Dorsolateral prefrontal cortex (tissue), 122 donors: ENCODE measurements at places on chromosomes 6 and 20.

- DNase-seq: no peak
Measured at GRCh38 chr6:95545226-95545625, 32.1 kb upstream of the MANEA start.

DNA sequence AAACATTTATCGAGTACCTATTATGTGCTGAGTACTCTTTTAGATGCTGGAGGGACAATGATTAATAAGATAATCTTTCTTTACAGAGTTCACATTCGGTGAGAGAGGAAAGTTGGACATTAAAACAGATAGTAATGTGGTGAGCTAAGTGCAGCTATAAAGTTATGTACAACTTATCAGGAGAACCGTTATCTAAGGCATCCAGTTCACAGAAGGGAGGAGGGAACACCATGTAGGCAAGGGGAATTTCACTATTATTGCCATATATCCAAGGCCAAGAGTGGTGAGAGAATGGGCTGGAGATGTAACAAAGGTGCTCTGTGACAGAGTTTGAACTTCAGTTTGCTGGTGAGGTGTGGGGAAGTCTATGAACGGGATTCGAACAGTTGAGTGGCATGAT, 105.8 kb downstream of the CARMIL1 start:
- DNase-seq: no peak

DNA sequence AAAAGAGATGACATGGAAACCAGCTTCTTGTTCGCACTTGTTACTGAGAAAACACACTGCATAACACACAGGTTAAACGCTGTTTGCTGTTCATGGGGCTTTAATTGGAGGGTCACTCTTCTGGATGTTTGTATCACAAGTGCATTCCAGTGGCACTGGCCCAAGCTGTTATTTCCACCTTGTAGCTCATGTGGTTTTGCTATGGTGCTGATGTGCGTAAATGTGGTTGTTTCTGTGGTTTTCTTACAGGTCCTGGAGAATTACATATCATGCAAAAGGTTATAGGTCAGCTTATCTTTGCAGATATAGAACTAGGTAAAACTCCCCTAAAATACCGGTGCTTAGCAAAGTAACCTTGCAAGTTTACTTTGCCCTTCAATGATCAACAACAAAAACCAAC, 89.3 kb upstream of the AHI1 start:
- no peak for DNase-seq

- DNase-seq: peak; percentile 84
Measured at GRCh38 chr20:63178889-63179686, 36.8 kb downstream of the YTHDF1 start.

DNA sequence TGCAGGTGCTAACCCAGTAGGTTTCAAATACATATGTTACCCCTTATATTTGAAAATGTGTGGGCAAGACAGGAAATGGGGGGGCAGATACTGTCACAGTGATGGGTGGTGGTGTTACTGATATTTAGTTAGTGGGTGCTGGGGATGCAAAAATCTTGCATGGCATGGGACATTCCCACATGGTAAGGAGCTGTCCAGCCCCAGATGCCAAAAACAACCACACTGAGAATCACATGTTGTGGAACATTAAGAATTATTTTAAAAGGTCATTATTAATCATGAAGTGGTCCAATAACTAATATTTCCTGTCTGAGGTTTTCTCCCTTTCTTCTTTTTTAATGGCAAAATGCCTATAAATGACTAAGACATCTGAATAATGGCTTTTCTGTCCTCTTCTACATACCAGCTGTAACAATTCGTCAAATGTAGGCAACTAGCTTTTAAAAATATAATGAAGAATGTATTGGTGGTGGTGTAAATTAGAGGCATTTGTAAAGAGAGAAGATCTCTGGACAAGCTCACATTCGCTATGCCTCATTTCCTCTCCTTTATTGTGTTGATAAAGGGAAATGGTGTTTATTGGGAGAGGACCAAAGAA, 57.3 kb upstream of the SLC35B3 start:
- no peak for DNase-seq

GRCh38 chr20:25467441-25467840, 60.0 kb downstream of the GINS1 start:
- DNase-seq: no peak

DNA sequence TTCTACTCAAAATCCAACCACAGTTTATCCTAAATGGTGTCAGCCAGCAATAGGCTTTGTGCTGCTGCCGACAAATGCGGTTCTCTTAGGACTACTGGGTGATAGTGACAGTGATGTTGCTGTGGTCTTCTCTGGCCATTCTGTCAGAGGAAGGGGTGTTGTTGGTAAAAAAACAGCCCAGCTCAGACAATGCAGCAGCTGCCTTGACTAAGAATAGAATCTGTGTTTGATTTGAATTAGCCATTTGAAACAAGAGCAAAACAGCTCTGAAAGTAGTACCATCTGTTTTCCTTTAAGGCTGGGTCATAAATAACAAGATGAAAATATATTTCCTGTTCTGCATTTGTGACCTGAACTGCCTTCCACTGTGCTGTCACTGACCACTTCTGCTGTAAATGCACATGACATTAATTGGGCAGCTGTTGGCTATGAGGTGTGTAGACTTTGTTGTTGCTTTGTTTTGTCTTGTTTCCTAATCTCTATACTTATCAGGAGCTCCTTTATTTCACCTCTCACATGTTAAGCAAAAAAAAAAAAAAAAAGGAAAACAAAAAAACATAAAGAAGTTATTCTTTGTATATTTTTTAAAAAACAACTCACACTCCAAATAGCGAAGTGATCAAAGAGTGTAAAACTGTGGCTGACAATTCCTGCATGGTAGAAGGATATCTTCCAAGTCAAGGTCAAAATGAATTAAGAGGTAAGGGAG, 497.8 kb upstream of the ARID1B start:
- DNase-seq: no peak

DNA sequence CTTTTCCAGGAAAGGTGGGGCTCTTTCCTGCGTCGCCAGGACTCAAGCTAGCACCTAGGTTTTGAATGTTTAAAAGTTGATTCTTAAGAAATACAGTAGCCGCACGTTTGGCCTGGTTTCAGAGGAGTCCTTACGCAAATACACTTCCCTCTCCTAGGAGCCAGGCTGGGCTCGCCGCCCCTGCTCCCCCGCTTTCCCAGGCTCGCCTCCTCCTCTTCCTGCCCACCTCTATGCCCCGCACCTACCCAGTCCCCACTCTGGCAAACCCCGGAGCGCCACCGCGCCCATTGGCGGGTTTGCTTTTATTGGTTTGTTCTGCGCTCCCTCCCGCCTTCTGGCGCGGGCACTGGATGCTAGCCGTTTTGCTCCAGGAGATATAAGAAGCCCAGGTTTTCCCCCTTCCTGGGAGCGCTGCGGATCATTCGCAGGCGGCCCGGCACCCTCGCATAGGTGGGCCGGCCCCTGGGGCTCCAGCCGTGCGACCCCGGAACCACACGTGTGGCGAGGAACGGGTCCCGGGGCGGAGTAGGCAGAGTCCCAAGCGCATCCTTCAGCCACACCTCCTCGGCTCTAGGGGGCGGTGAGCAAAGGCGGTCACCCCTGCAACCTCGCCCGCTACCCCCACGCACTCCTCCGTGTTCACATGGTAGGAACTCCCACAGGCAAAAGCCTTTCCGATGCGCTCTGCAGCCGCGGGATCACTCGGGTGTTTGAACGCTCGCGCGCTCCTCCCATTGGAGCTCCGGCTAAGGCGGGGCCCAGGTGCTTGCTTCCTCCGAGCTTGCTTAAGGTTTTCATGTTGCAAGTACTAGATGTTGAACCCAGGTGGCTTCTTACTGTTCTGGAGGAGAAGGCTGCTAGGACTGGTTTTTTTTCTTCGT, 119.0 kb downstream of the RTN4IP1 start:
- no peak for DNase-seq

GRCh38 chr6:2992330-2992979, 7.2 kb upstream of the NQO2 start:
- DNase-seq: no peak

DNA sequence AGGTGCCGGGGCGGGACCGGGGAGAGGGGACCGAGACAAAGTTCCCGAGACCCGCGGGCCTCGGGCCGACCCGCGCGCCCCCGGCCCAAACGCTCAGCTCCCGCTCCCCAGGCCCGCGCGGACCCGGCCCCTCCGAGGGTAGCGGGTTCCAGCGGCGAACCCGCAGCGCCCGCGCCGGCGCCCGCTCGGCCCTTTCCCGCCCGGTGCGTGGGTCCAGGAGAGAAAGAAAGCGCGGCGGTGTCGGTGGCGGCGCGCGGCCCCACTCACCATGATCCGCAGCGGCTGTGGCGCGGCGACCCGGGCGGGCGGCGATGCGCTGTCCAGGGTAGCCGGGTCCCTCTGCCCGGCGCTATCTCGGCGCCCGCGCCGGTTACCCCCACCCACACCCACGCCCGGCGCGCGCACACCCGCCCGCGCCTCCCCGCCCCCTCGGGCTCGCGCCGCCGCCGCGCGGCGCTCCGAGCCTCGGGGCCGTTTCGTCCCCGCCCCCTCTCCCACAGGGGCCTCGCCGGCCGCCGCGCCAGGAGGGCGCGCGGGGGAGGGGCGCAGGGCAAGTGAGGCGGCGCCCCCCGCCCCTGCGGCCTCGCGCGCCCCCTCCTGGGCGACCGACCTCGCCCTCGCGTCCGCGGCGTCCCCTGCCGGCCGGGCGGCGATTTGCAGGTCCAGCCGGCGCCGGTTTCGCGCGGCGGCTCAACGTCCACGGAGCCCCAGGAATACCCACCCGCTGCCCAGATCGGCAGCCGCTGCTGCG, at the start of gene ELOVL2:
ELOVL2 (minus strand) TSS at position 345 of the 751 bp plus-strand sequence; CDS start at position 270, 75 bp downstream.
- DNase-seq: no peak

DNA sequence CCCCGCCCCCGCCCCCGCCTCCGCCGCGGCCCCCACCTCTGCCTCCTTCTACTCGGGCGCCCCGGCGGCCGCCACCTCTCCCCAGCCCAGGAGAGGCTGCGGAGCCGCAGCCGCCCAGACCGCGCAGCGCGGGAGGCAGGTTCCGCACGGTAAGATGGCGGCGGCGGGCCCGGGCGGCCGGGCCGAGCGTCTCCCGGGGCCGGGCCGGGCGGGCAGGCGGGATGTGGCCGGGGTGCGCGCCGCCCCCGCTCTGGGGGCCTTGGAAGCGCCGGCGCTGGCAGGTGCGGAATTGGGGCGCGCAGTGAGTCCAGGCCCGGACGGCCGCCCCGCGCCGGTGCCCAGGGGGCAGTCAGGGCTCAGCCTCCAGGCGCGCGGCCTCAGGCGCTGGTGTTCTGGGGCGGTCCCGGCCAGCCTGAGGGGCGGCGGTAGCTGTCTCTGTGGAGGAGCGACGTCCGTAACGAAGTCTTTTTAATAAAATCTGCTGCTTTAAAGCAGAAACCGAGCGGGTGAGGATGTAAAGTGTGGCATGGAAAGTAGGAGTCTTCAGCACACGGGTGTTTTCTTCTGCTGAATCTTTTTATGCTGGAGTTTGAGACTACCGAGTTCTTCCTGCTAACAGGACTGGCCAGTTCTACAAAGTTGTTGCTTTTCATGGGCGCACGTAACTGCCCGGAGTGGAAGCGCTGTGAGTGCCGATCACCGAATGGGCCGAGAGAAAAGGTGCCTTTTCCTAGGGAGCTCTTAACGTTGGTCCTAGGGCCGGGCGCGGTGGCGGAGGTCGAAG, at the start of gene GID8:
GID8 (plus strand) TSS at position 43 of the 784 bp plus-strand sequence. CDS start 3,356 bp downstream, outside the sequence.
- no peak for DNase-seq

GRCh38 chr20:63066506-63067265, 59.9 kb upstream of the BHLHE23 start:
- peak; percentile 26 for DNase-seq

GRCh38 chr6:135129136-135129856, 51.8 kb upstream of the MYB start:
- DNase-seq: no peak

- peak; percentile 86 for DNase-seq
Measured at GRCh38 chr6:1554476-1555310, 55.0 kb upstream of the FOXC1 start.

DNA sequence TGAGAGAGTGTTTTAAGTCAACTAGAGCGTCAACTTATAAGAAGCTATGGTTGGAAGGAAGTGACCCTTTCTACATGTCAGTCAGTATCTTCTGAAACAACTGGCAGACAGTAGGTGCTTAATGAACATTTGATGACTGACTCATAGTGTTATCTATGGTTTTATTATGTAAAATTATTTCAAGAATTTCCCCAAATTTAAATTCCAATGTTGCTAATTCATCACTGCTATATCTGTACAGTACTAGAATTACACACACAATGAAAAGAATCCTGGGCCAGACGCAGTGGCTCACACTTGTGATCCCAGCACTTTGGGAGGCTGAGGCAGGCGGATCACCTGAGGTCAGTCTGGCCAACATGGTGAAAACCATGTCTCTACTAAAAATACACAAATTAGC, 721.4 kb upstream of the FLRT3 start:
- DNase-seq: no peak

GRCh38 chr6:123965894-123966293, 162.2 kb downstream of the NKAIN2 start:
- DNase-seq: no peak

DNA sequence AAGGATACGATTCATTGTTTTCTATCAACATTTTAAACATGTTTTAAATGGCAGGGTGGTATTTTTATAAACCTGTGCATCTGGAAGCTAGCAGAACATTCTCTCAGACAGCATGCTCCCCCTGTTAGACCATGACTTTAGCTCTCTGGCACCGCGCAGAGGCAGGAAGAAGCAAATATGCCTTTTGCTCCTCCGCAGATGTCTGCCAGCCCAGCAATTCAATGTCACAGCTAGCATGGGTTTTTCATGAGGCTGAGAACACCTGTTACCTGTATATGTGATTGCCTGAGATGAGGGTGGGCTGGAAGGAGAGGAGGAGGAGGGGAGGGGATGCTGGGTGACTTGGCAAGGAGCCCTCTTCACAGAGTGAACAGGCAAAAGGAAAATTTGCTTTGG, 6.7 kb downstream of the MTCH1 start:
- DNase-seq: peak; percentile 81

DNA sequence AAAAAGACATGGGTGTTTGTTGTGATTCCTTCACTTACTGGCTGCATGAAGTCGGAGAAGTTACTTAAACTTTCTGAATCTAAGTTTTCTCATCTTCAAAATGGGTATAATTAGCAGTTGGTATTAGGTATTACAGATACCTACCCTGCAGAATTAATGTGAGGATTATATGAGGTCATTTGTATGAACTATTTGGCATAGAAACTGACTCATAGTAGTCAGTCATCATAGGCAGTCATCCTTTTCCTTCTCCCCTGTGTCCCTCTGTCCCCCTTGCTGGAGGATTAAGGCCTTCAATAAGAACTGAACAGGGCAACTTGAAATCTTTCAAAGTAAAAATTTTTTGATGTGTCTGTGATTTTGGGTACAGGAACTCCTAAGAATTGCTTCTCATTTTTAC, 26.3 kb downstream of the RALGAPB start:
- DNase-seq: no peak

- no peak for DNase-seq
Measured at GRCh38 chr20:25336561-25337422, 53.8 kb downstream of the ABHD12 start.

DNA sequence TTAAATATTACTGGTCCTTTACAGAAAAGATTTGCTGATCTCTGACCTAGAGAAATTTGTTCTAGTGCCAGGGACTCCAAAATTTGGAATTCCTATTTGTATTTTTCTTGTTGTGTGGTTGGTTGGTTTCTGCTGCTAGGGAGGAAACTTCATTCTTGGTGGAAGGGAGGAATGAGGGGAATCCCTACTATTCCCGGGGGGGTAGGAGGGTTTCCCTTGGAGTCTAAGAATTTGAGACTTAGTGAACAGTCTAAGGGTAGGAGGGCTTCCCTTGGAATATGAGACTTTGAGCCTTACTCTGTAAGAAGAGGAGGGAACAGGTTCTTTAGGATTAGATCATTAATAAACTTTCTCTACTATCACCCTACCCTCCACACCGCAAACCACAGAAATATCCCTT, 67.1 kb upstream of the ADGRF1 start:
- DNase-seq: no peak

- no peak for DNase-seq
Measured at GRCh38 chr6:11396860-11397259, 140.7 kb upstream of the TMEM170B start.
